K562 (cell line): ENCODE measurements at places on chromosomes 11 and 22.
A peak's percentile ranks its signal among the peaks of the same experiment; 100 is the strongest.

DNA sequence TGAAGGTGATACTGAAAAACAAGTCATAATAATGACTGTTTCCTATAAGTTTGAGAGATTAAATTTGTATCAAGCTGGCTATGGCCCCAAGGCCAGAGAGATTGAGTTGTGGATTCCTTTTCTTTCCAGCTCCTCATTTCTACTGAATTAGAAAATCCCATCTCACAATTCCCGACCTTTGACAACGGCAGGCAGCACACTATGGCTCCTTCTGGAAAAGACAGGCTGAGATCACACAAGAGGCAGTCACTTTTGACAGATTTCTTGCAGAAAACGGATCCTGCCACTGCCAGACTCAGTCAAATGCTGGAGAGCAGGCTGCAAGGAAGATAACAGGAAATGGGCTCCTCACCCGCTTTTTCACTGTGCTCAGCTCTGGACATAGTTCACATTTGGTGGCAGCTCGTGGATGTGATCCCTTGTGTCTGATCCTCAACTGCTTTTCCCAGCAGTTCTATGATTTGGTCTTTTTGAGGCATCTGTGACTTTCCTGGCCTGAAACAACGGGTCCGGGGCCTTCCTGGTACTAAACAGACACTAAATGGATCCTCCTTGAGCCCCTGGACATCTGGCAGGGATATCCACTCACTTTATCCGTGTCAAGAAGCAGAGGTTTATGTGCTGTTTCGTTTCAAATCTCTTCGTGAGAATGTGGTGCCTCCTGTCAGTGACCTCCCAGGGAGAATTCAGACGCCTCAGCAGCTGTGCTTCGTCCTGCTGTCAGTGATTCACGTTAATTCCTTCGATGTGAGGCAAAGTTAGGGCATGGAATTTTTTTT is 26.1 kb upstream of the RTL6 start:
- no peaks in the 10 kb centered on the region for H3K27me3 ChIP-seq
- DNase-seq = no peak
- H3K4me3 ChIP-seq = no peak overlapping the region
- H3K4me1 ChIP-seq = no peaks in the 10 kb centered on the region
- H3K36me3 ChIP-seq = no peaks in the 10 kb centered on the region
- H3K27ac ChIP-seq = no peak overlapping the region

DNA sequence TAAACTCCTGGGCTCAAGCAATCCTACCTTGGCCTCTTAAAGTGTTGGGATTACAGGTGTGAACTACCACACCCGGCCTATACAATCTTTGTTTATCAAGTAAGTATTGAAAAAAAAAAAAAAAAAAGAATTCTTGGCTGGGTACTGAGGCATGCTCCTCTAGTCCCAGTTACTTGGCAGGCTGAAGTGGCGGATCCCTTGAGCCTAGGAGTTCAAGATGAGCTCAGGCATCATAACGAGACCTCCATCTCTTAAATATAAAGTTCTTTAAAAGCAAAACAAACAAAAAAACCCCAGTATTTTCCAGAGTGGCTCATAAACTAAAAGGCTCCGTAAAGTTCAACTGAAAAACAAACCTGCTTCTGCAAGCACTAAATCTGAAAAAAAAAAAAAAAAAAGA is 50.3 kb upstream of the GAB2 start:
- DNase-seq = no peak
- peaks cover 17% of the 10 kb centered on the region for H3K36me3 ChIP-seq
- H3K4me3 ChIP-seq = no peak overlapping the region
- no peak overlapping the region for H3K27ac ChIP-seq
- no peaks in the 10 kb centered on the region for H3K4me1 ChIP-seq
- no peaks in the 10 kb centered on the region for H3K27me3 ChIP-seq

DNA sequence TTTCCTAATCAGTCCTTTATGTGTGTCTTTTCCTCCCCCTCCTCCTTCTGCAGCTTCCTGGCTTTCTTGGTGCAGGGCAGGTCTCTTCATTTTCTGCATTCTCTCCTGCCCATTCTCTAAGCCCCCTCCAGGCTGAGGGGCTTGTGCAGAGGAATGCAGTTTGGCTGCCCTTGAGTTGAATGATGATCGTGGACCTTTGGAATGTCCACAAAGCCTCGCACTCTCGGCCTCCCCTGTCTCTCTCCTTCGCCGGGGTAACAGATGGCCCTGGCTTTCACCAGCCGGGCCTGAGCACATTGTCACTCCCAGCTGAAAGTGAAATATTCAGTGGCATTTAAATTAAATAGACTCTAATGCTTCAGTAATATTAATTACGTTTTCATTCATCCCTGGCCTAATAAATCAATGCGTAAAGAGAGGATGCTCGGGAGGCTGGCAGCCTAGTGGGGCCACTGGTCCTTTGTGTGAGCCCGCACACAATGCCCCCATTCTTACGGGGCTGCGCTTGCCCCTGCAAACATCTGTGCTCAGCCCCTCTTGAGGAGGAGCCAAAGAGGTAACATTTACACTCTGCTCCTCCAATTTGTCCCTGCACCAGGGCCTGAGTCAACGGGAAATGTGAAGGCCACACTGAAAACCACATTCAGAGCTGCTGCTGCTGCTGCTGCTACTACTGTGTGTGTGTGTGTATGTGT is 64.9 kb upstream of the PAX6 start:
- no peaks in the 10 kb centered on the region for H3K4me1 ChIP-seq
- DNase-seq = no peak
- H3K36me3 ChIP-seq = no peaks in the 10 kb centered on the region
- no peak overlapping the region for H3K4me3 ChIP-seq
- H3K27ac ChIP-seq = no peak overlapping the region
- H3K27me3 ChIP-seq = peaks cover 2% of the 10 kb centered on the region; the same call in 1 of the 3 replicates

- H3K27ac ChIP-seq = no peak overlapping the region
- no peaks in the 10 kb centered on the region for H3K36me3 ChIP-seq
- DNase-seq = no peak
- no peak overlapping the region for H3K4me3 ChIP-seq
- H3K27me3 ChIP-seq = no peaks in the 10 kb centered on the region
- H3K4me1 ChIP-seq = no peaks in the 10 kb centered on the region
Observed at GRCh38 chr11:24521601-24522000, 24.7 kb downstream of the LUZP2 start.

- no peaks in the 10 kb centered on the region for H3K27me3 ChIP-seq
- no peak for DNase-seq
- no peak overlapping the region for H3K4me3 ChIP-seq
- H3K4me1 ChIP-seq = no peaks in the 10 kb centered on the region
- H3K27ac ChIP-seq = no peak overlapping the region
- no peaks in the 10 kb centered on the region for H3K36me3 ChIP-seq
Observed at GRCh38 chr11:7275133-7275532, 23.4 kb downstream of the SYT9 start.

DNA sequence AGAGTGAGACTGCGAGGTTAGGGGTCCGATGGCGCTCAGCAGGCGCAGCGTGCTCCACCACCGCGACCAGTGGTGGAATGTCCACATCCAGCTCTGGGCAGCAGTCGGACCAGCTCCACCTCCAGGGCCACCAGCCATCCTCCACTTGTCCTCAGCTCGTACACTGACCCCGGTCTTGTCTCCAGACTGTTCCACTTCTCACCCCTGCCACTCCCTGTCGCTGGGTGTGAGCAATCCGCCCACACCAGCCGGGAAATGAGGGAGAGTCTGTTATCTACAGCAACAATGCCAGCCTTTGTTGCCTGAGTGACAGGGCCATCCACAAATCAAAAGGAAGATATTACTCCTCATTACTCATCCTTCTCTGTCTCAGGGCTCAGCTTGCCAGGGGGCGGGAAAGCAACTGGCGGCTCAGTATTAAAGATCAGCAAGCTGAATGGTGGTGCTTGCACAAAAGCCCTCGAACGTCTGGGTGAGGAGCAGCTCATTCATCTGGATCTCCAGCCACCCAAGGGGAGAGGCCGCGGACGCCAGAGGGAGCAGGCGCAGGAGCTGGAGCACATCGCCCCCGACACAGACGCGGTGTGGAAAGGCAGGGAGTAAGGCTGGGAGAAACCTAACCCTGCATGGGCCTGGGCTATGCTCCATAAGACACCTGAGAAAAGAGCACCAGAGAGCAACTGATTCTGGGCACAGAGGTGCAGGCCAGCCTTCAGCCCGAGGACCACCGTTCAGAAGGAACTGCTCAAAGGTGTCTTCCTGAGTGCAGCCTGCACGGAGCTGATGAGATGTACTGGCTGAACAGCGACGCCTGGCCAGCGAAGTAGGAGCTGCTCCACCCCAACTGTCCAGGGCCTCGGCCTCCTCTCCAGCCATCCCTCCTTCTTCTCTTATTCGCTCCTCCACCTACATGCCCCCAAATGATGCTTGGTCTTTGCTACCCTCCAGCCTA is 21.9 kb downstream of the IGSF9B start:
- H3K27me3 ChIP-seq = peaks cover 64% of the 10 kb centered on the region
- no peak overlapping the region for H3K27ac ChIP-seq
- H3K36me3 ChIP-seq = no peaks in the 10 kb centered on the region
- peak; percentile 70 for DNase-seq
- peaks cover 23% of the 10 kb centered on the region for H3K4me1 ChIP-seq
